HAP-1 (cell line): ENCODE measurements at places on chromosomes 4 and X.

GRCh38 chr4:127772769-127773671 is 9.1 kb upstream of the HSPA4L start:
- no peak for DNase-seq

GRCh38 chr4:11518754-11519153 is 90.1 kb upstream of the HS3ST1 start:
- DNase-seq, result no peak

DNA sequence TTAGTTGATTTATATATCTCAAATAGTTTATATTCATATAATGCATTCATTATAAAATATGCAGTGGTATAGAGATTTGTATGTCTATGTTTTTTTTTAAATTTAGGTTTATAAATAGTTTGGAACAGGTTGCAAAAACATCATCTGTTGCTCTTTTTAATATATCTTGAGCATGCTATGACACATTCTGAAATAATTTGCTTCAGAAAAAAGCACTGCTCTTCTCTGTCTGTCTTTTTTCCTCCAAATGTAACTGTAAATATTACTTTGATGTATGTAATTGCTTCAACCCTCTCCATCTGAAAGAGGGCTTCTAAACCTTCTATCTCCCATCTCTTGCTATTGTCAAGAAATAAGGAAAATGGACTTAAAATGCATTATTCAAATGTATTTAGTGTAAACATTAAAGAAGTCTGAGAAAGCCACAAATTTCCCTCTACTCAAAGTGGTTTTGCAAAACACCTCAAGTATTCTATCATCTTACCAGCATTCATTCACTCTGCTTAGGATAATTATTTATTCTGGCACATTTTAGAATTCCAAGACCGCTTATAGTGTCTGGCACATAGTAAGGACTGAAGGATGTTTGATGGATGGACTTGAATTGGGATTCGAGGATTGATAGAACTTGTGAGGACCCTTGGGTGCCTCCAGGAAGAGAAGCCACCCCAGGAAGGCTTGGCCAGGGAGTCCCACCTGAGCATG is 87.8 kb downstream of the CLNK start:
- DNase-seq, result no peak

DNA sequence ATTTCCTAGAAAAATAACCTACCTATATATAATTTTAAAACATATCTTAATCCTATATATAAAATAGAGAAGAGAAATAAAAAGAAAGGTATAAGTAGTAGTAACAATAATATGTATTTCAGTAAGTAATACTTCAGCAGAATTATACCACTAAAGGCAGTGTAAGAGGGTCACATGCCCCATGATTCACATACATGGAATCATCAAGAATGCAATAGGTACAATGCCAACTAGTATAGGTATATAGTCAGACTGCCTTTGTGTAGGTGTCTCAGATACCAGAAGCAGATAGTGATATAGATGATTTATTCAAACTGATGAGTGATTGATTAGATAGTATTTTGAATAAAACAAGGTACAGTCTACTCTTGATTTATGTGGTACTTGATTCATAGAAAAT is 9.4 kb downstream of the AIMP1 start:
- no peak for DNase-seq

DNA sequence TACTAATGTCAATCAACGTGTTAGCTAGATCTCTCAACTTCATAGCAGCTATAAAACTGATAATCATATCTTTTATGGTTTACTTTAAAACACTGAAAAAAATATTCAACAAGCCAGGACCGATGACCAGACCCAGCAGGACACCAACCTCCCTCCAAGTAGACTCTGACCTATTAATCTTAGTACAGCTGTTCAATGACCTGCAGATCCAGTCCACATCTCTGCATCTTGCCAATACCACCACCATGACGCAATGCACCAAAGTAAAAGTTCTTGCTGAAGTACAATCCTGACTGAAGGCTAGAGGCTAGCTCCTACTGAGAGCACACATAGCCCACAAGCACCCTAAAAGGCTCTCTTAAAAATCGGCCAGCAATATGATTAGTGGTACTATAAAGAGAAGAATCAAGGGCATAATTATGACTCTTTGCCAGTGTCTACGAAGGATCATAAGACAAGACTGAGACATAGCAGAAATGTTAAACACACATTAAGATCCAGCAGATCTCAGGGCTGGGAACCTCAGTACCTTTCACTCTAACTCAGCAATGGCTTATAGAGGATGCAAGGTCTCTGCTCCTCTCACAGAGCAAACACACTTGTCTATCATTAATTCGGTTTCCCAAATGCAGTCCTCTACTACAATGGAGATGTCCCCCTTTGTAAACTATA is 7.6 kb downstream of the MED14 start:
- no peak for DNase-seq

DNA sequence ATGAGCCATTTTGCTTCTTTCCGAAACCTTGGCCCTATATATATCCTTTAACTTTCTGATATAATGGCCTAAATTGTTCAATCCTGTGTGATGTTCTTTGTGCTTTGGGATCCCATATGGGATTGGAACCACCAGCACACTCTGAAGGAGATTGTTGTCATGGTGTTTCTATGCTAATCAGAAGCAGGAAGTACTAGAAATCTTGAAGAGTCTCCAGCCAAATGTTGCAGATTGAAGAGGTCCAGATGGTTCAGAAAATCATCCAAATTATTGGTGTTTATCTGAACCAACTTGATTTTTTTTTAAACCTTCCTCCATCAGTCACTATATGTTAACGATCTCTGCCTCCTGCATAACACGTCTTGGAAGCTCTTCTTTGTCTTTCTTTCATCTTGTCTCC is 72.8 kb downstream of the KIT start:
- DNase-seq, result no peak
